Heart right ventricle (tissue), 16 donors: ENCODE measurements at places on chromosomes 1 and 21. TPM values are rescaled to one million over a fixed set of nuclear protein-coding genes. Genes with fewer than 3 reads are reported as not detected.
A peak's percentile ranks its signal among the peaks of the same experiment; 100 is the strongest.

- no peak for DNase-seq
These were observed 27.1 kb upstream of the ERO1B start for GRCh38 chr1:236308827-236309226.

GRCh38 chr1:59061876-59062275 lies 235.0 kb upstream of the FGGY start:
- DNase-seq = peak; percentile 43

GRCh38 chr1:63200676-63201075 lies 121.7 kb upstream of the FOXD3 start:
- DNase-seq = no peak

- no peak for DNase-seq
These were observed 6.5 kb downstream of the PTP4A2 start for GRCh38 chr1:31931593-31932225.

DNA sequence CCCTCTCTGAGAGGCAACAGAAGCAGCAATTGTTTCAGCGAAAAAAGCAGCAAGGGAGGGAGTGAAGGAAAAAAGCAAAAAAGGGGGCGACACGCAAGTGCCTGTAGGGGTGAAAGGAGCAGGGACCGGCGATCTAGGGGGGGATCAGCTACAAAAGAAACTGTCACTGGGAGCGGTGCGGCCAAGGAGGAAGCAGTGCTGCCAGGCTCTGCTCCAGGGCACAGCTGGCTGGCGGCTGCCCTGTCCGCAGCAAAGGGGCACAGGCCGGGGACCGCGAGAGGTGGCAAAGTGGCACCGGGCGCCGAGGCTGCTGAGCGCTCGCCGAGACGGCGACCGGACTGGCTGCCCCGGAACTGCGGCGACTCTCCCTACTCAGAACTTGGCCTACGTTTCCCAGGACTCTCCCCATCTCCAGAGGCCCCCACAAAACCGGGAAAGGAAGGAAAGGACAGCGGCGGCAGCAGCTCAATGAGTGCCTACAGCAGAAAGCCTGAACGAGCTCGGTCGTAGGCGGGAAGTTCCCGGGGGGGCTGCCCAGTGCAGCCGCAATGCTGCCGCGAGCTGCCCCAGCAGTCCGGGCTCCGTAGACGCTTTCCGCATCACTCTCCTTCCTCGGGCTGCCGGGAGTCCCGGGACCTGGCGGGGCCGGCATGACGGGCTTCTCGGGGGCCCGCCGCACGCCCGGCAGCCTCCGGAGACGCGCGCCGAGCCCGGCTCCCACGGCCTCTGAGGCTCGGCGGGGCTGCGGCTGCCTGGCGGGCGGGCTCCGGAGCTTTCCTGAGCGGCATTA lies 1.0 kb upstream of the CDKN2C start:
- peak; percentile 54 for DNase-seq

DNA sequence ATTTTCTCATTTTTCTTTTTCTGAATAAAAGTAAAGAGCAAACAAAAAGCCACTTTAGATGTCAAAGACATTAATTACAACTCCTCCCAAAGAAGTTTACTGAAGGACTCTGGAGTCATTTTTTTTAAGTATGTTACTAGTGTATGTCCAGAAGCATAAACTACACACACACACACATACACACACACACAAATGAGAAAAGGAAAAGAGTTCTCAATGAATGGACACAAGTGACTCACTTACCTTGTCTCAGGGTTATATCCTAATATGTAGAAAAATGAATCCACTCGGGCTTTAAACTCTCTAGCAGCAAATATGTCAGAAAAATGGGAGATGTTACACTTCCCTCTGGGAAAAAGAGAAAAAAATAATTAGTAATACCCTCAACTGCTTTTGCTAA lies 223.1 kb downstream of the SLC45A1 start:
- DNase-seq = no peak

- DNase-seq = no peak
These were observed 89.7 kb upstream of the RUNX1 start for GRCh38 chr21:35138665-35139381.

DNA sequence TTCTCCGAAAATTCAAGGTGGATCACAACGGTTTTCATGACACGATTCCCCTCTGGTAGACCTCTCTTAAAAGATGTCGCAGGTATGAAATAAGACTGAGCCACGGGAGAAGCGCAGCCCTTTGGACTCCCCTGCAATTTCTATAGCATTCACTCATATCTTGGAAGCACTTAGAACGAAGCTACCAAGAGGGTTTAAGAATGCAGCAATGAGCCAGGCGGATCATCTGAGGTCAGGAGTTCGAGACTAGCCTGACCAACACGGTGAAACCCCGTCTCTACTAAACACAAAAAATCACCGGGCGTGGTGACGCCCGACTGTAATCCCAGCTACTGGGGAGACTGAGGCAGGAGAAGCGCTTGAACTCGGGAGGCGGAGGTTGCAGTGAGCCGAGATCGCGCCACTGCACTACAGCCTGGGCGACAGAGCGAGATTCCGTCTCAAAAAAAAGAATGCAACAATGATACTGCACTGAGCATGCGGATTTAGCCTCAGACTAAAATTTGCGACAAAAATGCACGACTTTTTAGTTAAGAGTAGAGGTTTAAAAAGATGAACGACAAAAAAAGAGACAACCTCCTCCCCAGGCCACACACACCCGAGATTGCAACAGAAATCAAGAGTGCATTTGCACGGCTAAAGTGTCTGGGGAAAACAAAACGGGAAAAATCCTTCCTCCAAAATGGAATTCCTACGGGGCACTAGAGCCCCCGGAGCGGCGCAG lies 743 bp downstream of the TOMM20 start:
- DNase-seq = no peak

DNA sequence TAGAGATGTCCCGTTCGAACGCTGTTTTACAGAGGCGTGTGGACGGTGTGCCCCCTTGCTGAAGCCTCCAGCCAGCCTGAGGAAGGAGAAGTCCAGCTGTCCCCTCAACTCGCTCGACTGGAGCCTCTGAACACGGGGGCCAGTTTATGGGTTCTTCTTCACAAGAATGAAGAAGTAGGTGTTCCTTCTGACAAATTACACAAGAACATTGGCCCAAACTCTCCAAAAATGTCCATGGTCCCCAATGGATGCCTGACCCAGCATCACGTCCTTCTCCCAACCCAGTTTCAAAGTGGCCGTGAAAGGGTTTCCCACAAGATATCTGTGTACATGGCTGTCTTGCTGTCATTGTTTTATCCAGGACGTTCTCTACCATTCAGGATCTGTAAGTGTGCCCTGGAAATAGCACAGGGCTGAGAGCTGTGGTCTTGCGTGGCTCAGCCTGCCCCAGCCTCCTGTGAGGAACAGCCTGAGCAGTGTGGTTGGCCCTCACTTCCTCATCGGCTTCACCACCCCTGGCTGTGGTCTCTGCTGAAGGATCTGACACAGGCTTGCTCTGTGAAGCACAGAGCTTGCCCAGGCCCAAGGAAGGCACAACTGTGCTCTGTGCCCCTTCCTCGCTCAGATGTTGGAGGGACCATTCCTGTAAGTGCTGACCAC lies 1.0 kb upstream of the S100B start:
- peak; percentile 23 for DNase-seq

- DNase-seq = no peak
These were observed 70.6 kb upstream of the KCNJ6 start for GRCh38 chr21:37986751-37987399.

GRCh38 chr1:202038688-202039346 lies 28.4 kb downstream of the ELF3 start:
- DNase-seq = no peak

- no peak for DNase-seq
These were observed 113.5 kb upstream of the ZNF678 start for GRCh38 chr1:227449741-227450441.

DNA sequence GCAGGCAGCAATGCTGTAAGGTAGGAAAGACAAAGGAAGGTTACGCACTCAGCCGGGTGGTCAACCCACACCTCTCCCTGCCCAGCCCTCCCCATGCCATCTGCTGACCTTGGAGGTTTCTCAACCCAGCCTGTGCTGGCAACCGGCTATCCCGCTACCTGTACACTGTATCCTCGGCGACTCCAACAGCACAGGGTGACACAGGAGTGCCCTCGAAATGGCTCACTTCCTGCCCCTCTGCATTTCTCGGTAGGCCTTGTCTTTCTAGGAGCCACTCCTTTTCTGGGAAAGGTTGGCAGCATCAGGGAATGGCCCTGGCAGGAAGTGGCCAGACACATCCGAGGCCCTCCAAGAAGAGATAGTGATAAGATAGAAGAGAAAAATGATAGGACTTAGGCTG lies 124.0 kb downstream of the PROX1 start:
- no peak for DNase-seq

- peak; percentile 61 for DNase-seq
These were observed 18.8 kb downstream of the ADGRB2 start for GRCh38 chr1:31745096-31745945.

DNA sequence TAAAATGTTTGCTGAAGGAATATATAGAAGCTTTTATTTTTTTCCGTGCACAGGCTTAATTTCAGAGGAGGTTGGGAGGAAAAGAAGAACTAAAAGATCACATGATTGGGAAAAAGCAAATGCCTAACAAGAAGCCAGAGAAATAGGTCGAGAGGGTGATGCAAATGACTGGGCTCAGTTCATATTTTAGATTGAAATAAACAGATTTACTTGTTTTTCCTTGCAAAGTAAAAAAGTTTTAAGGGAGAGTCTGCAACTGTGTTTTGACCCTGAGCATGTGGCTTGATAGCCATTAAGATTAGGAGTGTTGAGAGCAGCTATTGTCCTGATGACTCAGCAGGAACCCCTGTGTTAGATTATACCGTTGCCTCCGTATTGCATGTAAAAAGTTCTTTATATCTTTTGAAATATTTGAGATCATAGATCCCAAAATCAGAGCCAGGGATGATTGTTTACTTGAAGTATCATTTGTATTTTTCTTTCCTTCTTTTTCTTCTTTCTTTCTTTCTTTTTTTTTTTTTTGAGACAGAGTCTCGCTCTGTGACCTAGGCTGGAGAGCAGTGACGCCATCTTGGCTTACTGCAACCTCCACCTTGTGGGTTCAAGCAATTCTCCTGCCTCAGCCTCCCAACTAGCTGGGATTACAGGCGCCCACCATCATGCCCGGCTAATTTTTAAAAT lies 20.2 kb downstream of the CLIC4 start:
- DNase-seq = no peak

GRCh38 chr21:35768187-35768586 lies 292.1 kb downstream of the SETD4 start:
- DNase-seq = no peak

- no peak for DNase-seq
These were observed 51.4 kb upstream of the GREM2 start for GRCh38 chr1:240663169-240663879.

GRCh38 chr21:25967181-25967900 lies 203.2 kb downstream of the APP start:
- no peak for DNase-seq

- no peak for DNase-seq
These were observed 123.3 kb downstream of the CNIH3 start for GRCh38 chr1:224739303-224739996.

The CLDN8 gene
- total RNA-seq = not detected

GRCh38 chr1:95364546-95364945 lies 130.5 kb downstream of the RWDD3 start:
- DNase-seq = no peak

DNA sequence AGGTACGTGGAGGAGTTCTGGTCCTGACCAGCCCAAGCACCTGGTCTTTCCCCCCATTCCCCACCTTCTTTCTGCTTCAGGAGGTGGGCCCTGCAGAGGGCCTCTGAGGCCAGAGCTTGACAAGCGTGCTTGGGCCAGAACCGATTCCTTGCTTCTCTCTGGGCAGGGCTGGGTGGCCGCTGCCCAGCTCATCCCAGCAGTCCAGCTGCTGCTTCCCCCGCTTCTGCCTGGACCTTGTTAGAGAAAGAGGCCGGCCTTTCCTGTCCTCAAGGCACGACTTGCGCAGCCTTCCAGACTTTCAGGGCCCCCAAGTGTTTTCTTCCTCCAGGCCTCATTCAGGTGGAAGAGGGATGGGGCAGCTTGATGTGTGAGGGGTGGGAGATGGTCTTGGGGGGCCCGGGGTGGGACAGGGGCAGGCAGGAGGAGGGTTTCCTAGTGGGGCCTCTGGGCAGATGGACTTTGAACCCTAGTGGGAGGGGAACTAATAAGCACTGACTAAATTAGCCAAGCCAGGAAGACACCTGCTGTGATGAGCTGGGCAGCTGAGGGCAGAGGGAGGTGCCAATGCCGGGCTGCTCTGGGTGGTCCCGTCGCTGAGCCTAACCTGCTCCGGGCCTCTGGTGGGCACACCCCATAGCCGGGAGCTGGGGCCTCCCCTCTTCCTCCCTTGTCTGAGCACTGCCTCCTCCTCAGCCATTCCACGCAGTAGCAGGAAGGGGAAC lies 36.5 kb downstream of the ARHGEF10L start:
- no peak for DNase-seq

- DNase-seq = peak; percentile 68
These were observed 200.4 kb downstream of the NRIP1 start for GRCh38 chr21:14864211-14865021.

GRCh38 chr1:9424261-9424660 lies 115.0 kb upstream of the SLC25A33 start:
- DNase-seq = no peak

GRCh38 chr1:228488818-228489674 lies 1.9 kb downstream of the RNF187 start:
- DNase-seq = no peak

GRCh38 chr1:111270771-111271463 lies 19.7 kb upstream of the CHIA start:
- no peak for DNase-seq

DNA sequence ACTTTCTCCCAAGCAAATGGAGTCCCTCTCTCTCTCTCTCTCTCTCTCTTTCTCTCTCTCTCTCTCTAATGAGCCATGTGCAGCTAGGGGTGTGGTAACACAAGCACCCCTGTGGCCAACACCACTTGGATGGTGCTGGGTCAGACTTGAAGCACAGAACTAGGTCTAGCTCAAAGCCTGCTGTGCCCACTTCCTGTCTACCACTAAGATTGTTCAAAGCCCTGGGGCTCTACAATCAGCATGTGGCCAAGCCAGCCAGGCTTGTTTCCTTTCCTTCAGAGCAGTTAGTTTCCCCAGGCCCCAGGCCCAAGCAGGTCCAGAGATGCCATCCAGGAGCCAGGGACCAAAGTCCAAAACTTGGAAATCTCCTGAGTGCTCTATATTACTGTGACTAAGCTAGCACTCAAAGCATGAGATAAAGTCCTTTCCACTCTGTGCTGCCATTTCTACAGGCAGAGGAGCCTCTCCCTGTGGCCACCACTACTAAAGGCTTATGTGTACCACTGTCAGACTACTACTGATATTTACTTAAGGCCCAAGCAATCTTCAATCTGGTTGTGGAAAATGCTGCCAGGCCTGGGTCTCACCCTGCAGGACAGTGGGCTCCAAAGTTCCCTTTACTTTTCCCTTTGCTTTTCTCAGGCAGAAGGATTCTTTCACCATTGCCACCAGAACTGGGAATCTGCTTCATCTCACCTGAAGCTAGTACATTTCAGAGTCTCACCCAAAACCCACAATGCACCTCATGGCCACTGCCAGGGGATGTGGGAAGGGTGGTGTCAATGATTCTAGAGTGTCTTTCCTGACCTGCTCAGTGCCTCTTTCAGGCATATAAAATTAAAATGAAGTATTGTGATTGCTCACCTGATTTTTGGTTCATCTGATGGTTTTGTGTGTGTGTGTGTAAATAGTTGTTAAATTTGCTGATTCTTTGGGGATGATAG lies 999.5 kb downstream of the NCAM2 start:
- DNase-seq = no peak

- no peak for DNase-seq
These were observed 28.7 kb downstream of the PSMB4 start for GRCh38 chr1:151428068-151428467.

GRCh38 chr1:151443846-151444782 lies 15.2 kb downstream of the POGZ start:
- DNase-seq = no peak
